ENCODE measurements at places on chromosomes 4 and X. TPM values are rescaled to one million over a fixed set of nuclear protein-coding genes. Genes with fewer than 3 reads are reported as not detected.

GRCh38 chr4:150289198-150289597 lies 211.0 kb downstream of the DCLK2 start:
- DNase-seq: peak; percentile 30

DNA sequence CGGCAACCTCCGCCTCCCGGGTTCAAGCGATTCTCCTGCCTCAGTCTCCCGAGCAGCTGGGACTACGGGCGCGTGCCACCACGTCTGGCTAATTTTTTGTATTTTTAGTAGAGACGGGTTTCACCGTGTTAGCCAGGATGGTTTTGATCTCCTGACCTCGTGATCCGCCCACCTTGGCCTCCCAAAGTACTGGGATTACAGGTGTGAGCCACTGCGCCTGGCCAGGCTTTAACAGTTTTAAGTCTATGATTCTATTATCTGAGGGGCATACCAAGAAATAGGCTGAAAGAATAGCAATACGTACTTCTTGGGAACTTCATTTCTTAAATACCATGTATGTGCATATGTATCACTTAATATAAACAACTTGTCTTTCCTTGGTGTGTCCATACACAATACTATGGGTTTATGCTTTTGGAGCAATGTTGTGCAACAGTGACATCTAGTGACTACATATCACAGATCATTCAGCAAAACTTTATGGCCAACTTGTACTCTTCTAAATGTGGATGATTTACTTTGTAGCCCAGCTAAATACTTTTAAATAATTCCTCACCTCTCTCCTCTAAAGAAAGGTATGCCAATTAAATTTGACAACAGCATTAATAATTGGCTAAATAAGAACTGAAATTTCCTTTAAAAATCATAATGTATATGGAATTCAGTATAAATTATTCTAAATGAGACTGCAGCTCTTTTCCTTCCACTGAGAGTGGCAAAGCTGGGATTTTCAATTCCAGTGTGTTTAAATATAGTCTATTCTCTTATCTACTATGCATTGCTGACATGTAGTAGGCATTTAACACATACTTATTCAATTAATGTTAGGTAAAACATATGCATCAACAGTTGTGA lies 10.4 kb downstream of the SLC9B1 start:
- DNase-seq: peak; percentile 79

DNA sequence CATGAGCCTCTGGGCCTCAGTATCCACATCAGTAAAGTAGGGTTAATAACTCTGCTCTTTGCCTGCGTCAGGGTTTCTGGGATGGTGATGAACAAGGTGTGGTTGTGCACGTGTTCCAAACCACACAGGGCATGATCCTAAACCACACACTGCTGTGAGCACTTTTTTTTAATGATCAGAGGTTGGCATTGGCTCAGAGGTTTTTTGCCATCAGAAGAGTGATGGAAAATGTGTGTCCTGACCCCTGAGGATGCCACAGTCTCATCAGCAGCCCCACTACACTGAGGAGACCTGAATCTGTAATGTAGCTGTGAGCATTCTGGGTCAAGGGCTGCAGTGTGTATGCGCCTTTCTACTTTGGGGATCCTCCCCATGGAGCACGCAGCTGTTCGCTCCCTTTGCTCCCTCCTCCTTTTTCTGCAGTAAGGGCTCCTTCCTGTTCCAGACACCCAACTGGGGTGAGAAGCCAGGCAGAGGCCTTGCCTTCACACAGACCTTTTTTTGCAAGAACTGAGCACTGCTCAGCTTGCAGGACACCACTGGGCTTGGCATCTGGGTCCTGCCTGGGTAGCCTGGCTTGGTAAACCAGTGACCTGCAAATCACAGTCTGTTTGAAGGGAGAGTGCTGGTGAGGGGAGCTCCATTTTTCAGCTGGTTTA lies 87.5 kb downstream of the MAMLD1 start:
- no peak for DNase-seq

GRCh38 chr4:85986266-85986665 lies 373.6 kb downstream of the MAPK10 start:
- no peak for DNase-seq

GRCh38 chrX:1591863-1592469 lies 562 bp downstream of the AKAP17A start:
- no peak for DNase-seq

GRCh38 chr4:32112891-32113290 lies 1392.7 kb downstream of the PCDH7 start:
- DNase-seq: no peak

GRCh38 chr4:16120720-16121119 lies 36.9 kb upstream of the PROM1 start:
- no peak for DNase-seq

DNA sequence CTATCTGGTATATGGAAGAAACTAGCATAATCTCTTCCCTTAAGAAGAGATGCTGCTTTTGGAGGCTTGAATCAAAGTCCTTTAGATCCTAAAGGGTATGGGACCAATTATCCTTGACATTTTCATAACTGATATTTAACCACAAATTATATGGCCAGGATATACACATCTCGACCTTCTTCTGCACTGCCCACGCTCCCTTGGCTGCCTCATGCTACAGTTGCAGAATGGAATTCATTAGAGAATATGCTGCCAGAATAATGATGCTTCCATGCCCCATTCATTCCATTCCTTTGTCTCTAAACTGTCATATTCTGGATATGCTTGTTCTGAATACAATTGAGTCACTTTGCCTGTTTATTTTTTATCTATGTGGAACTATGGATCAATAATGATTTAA lies 157.1 kb upstream of the PACRGL start:
- DNase-seq: no peak

DNA sequence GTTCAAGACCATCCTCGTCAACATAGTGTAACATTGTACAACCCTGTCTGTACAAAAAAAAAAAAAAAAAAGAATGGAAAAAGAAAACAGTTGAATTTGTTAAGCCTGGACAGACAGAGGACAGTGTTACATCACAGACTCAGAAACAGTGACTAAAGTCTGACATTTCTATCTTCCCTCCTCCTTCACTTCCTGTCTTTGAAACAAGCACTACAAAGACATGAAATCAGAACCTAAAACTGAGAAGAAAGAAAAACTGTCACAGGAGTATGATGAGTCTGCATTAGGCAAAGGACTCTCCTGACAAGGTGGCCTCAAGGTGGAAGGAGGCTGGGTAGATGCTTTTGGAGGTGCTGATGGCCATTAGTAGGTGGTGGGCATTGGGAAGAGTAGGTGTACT lies 126.7 kb downstream of the RBM47 start:
- DNase-seq: no peak

- DNase-seq: peak; percentile 81
Observed at GRCh38 chr4:48780865-48781214, 761 bp upstream of the FRYL start.

DNA sequence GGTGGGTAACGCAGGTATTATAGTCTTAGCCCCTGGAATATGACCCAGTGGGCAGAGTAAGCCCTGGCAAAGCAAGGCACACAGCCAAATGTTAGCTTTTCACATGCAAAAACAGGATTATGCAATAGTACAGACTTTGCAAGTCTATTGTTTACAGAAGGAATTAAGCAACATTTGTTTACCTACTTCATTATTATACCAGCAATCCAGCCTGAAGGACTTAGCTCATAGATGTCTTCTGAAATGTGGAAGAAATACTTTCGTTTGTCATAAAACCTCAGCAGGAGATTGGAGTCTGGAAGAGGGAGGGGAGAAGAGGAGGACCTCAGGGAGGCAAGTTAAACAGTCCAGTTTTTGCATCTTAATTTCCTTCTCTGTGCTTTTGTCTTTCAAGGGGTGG lies 226.7 kb upstream of the CENPE start:
- no peak for DNase-seq

DNA sequence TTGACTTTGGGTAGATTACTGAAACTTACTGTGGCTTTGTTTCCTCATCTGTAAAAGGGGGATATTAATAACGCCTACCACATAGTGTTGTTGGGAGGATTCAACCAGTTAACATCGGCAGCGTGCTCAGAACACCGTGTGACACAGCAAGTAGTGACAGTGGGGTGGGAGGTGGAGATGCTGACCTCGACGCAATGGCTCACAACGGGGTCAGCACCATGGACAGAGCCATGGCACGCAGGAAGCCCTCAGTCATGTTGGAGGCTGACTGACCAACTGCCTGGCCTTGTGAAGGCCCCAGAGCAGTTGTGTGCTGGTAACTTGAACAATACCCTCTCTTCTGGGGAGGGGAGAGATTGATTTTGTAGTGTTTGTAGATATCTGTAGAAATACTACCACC lies 93.2 kb downstream of the WFS1 start:
- DNase-seq: peak; percentile 52

DNA sequence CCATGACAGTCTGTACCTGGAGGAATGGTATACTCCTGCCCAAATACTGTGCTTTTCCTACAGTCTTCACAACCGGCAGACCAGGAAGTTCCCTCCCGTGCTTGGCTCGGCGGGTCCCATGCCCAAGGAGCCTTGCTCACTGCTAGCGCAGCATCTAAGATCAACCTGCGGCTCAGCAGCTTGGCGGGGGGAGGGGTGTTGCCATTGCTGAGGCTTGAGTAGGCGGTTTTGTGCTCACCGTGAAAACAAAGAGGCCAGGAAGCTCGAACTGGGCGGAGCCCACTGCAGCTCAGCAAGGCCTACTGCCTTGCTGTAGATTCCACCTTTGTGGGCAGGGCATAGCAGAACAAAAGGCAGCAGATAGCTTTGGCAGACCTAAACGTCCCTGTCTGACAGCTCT lies 152.7 kb downstream of the TEX11 start:
- DNase-seq: no peak

- peak; percentile 8 for DNase-seq
Observed at GRCh38 chrX:18542905-18543304, 117.5 kb downstream of the CDKL5 start.

DNA sequence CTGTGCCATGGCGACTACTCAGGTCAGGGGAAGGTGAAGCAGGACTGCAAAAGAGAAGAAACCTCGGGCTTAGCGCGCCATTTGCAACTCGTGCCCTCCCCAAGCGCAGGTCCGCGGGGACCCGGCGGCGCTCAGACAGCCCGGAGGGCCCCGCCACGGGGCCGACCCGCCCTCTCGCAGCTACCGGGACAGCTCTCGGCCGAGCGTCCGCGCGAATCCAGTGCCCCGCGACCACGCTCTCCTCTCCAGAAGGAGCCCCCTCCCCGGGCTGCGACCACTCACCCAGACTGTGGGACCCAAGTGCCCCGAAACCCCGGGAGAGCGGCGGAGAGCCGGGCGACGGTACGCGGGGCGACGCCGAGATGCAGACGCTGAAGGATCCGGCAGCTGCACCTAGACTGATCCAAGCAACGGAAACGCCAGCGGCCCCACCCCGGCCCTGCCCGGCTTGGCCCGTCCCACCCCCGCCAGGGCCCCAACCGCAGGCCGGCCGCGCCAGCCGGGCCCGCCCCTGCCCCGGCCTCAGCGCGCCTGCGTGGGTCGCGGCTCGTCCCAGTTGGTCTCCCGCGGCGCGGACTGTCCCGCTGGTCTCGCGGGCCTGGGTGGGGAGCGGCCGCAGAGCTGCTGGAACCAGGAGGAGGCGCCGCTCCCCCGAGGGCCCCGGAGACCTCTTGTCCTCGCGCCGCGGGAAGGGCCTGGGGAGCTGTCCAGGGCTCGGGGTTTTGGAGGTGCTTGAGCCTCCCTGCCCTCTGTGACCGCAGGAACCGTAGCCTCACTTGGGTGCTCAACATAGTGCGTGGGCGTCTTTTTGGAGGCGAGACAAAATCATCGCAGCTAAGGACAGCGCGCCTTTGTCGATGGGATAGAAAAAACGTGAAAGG lies at the start of gene ANXA5:
Gene ANXA5, minus strand, starts transcription at position 400 of the 881 bp plus-strand sequence. Its CDS starts 391 bp downstream, at position 9.
- peak; percentile 93 for DNase-seq

DNA sequence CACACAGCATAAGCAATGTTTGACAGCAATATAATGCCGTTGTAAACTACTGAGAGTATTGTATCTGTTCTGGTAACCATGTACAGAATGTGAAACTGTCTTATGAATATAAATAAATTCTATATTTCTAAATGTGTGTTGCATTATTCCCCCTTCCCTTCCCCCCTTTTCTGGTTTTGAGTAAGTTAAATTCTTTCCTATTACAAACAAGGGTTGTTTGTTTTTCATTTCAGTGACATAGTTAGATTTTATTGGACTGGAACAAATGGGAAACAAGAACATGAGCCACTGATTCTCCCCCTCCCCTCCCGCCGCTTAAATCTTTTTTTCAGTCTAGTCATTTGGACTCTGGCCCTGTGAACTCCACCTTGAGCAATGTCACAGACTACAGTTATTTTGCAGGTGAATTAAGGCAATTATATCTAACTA lies 69.8 kb downstream of the GPAT3 start:
- DNase-seq: no peak

GRCh38 chr4:3768842-3769641 lies 2.9 kb downstream of the ADRA2C start:
- no peak for DNase-seq

DNA sequence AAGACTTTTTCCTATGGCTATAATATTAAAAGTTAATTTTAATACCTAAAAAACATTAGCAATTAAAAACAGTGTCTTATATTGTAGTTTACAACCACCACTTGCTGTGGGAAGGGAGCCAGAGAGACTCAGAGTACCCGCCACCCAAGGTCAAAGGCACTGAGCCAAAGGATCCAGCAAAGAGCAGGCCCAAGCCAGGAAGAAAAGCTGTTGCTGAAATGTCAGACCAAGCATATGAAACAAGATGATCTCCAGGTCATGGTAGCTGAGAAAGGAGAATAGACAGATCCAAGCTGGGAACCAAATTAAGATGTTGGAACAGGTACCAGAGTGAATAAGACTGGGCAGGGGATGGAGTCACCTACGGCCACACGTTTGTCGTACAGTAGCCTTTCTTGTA lies 18.8 kb upstream of the ATOH1 start:
- no peak for DNase-seq

- no peak for DNase-seq
Observed at GRCh38 chrX:99266255-99266654, 1143.8 kb downstream of the PCDH19 start.

- no peak for DNase-seq
Observed at GRCh38 chrX:16014171-16014570, 109.2 kb upstream of the GRPR start.

DNA sequence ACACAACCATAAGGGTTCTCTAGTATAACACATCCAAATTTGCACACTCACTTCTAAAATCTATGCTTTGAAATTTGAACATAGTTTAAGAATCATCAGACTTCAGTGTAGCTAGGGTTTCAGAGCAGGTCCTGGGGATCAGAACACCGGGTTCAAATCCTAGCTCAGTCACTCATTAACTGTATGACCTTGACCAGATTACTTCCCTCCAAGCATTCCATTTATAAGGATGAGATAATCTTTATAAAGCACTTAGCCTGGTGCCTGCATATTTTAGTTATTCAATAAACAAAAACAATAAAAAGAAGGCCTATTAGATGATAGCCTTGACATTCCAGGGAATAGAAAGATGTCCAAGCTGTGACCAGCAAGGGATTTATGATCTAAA lies 4.8 kb upstream of the STBD1 start:
- no peak for DNase-seq

GRCh38 chrX:7028246-7028645 lies 119.3 kb upstream of the STS start:
- DNase-seq: no peak

MAGED4B gene
- 15.5 TPM for total RNA-seq

EVC gene
- 17.5 TPM for total RNA-seq

MAGEC2 gene
- not detected for total RNA-seq

SLITRK4 gene
- total RNA-seq: 0.20 TPM

APLN gene
- total RNA-seq: 9.3 TPM

JCHAIN gene
- not detected for total RNA-seq

GAGE12H gene
- total RNA-seq: not detected

CHRDL1 gene
- total RNA-seq: not detected

P2RY4 gene
- total RNA-seq: not detected

GABRQ gene
- total RNA-seq: not detected

SSX3 gene
- not detected for total RNA-seq

FAM53A gene
- total RNA-seq: 1.4 TPM

EDNRA gene
- total RNA-seq: under 0.01 TPM

ANOS1 gene
- total RNA-seq: 0.22 TPM

CTAG2 gene
- not detected for total RNA-seq

BEX1 gene
- not detected for total RNA-seq

Measured in lung microvascular endothelial cell (primary cell).